ENCODE measurements at places on chromosomes 16 and 17.

- peak; percentile 35 for DNase-seq
Observed at GRCh38 chr16:47461598-47462266, 601 bp downstream of the PHKB start.

DNA sequence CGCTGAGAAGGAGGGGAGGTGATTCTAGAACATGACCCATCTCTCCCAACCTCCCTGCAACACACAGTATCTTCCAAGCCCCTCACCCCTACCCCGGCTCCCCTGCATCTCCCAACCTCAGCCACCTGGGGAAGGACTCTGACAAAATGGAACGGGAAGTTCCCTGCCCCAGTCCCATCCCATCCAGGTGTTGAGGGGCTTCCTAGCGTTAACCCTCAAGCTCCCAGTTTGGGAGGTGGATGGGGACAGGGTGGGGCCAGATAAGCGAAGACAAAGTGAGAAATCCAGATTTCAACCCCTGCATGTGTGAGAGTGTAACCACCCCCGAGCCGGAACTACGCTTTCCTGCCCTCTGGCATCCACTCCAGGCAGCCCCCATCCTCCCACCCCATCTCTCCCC lies 1.8 kb downstream of the ZSCAN10 start:
- no peak for DNase-seq

DNA sequence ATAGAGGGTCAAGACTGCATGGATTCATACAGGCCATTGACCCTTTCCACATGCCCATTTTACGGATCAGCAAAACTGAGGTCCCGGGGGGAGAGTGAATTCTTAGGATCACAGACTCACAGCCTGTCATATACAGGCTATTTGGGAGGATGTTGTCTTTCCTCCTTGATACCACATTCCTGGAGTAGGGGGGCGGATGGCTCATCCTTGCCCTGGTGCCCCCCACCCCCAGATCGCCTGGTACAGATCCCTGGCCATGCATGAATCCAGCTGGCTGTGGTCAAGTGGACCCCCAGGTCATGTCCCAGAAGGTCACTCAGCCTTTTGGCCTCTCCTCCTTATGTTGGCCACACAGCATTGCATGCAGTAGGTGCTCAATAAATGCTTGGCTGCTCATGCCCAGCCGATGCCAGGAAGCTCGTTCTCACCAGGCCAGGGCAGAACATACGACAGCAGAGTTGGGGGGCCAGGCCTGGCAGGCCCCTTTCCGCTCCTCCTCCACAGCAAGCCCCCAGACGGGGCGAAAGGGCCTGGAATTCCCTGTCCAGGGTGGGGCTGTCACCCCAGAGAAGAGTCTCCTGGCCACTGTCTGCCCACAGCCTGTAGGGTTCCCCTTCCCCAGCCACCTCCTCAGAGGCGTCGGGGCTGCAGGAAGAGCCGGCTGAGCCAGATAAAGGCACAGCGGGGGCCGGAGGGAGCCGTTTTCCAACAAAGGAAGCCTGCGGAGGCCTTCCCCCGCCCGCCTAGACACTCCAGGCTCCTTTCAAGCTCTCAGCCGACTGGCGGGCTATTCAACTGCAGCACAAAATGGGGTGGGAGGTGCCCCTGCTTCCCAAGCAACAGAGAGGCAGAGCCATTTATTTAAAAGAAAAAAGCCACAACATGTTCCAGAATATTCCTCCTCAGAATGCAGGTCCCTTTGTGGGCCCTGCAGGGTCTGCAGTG lies 215.7 kb upstream of the CIBAR2 start:
- DNase-seq: peak; percentile 65

- peak; percentile 73 for DNase-seq
Observed at GRCh38 chr17:75404731-75405364, 630 bp downstream of the GRB2 start.

DNA sequence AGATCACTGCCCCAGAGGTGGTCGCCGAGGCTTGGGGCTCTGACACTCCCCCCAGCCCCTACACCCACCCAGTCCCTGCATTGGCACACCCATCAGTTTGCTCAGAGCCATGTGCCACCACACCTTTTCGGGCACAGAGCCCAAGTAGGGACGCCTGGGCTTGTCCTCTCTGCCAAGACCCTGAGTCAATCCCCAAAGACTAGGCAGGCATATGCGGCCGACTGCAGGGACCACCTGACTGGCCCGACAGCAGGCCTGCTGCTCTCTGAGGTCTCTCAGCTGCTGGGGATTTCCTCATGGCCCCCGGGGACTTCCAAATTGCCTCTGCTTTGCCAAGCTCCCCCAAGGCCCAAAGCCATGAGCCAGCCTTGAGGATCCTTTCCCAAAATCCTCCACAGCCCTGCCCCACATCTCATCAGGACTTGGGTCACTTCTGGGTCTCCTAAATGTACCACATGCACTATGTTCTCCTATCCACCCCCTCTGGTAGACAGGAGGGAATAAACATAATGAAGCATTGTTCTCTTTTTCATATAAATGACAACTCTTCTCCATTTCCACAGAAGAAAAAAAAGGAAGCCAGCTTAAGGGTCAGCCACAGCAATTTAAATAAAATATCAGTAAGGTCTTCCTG lies 30.6 kb downstream of the MYO18A start:
- DNase-seq: peak; percentile 87

DNA sequence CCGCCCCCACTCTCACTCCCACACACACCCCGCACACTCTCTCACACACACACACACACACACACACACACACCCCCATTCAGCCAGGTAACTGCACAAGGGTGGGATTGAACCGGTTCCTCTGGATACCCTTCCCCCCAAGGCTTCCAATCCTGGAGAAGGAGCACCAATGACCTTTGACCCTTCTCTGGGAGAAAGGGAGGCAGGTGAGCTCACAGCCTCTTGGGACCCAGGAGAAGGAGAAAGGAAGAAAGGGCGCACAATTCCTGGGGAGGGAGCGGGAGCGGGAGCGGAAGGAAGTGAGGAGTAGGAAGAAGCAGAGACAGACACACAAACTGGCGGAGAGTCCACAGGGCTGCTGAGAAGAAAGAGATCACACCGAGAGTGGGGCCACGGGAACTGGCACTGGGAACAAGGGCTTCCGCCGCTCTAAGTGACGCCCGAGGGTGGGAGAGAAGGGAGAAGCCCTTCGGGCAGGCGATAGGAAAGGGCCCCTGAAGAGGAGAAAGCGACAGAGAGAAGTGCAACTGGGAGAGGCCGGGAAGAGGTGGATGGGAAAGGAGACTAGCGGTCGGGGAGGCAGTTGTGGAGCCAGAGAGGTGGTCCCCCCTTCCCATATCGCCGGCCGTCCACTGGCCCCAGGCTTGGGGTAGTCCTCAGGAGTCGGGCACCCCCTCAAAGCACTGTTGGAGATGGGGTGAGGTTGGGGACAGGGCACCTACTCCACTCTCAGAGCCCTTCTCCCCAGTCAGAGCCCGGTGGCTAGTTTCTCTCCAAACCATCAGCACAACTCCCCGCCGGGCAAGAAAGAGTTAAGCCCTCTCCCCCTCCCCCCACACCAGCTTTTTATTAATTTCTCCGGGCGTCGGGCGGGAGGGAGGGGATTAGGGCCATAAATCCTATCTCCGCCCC lies 1.3 kb downstream of the SAMD14 start:
- peak; percentile 86 for DNase-seq

DNA sequence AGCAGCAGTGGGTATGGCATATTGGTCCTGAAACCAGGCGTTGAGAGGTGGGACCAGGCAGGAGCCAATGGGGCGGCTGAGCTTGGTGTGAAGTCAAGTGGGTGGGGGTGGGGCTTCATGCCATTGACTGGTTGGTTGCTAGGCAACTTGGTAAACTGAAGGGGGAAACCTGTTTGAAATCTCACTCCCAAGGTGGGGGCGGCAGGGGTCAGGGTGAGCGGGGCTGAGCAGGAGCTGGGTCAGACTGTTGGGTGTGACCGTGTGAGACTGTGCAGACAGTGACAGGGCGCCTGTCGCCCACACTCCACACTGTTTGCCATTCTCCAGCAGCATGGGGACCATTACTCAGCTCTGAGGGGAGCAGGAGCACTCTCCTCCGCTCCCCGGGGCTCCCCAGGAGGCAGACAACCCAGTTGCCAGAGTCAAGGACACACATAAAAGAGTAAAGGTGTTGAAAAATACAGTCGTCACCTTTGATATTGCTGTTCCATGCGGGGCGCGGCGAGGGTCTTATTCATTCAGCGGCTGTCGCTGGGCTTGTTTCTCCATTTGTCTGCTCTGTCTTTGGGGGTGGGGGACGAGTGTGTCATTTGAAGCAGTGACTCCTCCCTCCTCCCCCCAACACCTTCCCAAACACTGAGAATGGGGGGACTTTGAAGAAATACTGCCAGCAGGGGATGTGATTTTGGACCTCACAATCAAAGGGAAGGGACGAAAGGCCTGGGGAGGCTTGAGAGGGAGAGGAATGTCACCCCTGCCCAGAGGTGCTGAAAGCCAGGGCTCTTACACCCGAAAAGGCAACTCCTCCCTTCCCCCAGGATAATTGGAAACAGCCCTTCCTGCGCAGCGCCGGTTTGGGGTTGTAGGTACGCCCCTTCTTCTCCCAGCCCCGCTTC lies 1.2 kb upstream of the EFNB3 start:
- DNase-seq: peak; percentile 95

- peak; percentile 1 for DNase-seq
Observed at GRCh38 chr16:87163637-87164036, 153.6 kb downstream of the C16orf95 start.

GRCh38 chr16:68272507-68273209 lies 8.3 kb downstream of the SLC7A6 start:
- no peak for DNase-seq

- no peak for DNase-seq
Observed at GRCh38 chr16:49468611-49469310, 95.2 kb downstream of the C16orf78 start.

DNA sequence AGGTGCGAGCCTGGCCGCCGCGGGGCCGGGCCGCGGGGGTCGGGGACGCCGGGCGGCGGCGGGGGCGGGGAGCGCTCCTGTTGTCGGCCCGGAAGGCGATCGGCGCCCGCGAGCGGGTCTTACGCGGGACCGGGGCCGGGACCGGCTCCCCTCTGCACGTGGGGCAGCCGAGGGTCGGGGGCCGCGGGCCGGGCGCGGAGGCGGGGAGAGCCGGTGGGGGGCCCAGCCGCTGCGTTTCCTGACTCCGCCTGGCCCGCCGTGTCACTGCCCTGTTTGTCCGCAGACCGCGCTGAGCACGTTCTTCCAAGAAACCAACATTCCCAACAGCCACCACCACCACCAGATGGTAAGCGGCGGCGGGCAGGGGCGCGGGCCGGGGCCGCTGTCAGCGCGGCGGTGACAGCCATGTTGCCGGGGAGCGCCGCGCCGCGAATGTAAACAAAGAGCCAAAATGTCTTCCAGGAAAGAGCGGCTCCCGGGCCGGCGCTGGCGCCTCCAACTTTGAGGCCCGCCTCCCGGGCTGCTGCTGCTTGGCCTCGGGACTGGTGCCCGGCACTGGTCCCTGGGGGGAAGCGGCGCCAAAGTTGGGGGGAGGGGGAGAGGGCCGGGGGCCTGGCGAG lies 586 bp downstream of the UBALD2 start:
- peak; percentile 51 for DNase-seq

DNA sequence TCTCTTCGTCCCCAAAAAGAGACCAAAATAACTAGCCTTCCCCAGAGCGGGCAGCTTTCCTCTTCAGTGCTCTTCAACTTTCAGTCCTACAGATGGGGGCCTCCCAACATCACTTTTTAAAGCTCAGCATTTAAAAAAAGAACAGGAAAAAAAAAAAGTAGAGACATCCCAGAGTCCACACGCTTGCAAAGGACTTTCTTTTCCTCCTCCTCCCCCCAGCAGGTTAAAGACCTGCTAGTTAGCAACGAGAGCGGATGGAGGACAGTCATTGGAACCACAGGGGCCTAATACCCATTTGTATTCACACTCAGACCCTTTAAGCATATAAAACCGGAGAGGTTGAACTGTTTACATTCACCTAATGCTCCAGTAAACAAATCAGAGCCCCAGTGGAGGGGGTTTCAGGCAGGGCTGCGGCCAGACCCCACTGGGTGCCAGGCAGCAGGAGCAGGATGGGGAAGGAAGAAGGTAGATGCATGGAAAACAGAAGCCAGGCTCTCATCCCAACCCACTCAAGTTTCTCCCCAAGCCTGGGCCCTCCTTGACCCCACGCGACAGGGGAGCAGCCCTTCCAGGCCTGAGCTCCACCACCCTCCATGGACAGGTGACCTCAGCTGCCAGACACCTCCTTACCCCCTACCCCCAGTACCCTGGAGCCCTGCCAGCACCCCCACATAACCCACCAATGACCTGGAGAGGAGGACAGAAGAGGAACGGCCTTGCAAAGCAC lies 15.2 kb downstream of the ZFHX3 start:
- DNase-seq: no peak

DNA sequence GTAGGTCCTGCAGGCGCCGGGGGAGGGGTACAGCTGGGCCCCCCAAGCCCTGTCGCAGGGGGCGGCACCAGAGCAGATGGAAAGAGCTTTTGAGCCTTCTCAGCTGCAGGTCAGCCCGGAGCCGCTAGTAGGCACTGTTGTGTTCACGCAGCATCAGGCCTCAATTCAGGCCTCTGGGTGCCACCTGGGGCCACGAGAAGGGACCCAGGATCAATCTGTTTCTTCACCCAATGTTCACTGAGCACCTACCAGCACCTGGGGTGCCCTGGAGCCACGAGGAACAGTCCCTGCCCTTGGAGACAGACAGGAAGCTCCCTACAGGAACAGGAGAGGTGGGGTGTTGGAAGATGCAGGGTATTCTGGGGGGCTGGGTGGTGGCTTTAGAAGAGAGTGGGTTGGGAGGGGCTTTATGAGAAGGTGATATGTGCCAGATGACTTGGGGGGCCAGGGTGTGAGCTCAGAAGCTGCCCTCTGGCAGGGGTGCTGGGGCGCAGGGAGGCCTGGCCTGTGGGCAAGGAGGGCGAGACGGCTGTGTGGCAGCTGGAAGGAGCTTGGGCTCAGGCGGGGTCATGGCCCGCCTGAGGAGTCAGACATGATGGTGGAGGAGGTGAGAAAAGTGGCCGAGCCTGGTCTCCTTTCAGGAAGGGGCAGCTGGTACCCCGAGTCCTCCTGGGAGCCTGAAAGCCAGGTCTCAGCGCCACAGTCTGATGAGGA lies 121.9 kb upstream of the GSE1 start:
- DNase-seq: peak; percentile 60

- DNase-seq: no peak
Observed at GRCh38 chr17:71975331-71975801, 145.5 kb upstream of the SOX9 start.

GRCh38 chr16:879986-880385 lies 79.5 kb upstream of the GNG13 start:
- DNase-seq: no peak

GRCh38 chr16:77190190-77190477 lies 856 bp upstream of the MON1B start:
- peak; percentile 52 for DNase-seq

GRCh38 chr17:77867308-77867781 lies 91.2 kb upstream of the TNRC6C start:
- DNase-seq: no peak
